ENCODE measurements at places on chromosomes 13 and 19. TPM values are rescaled to one million over a fixed set of nuclear protein-coding genes. Genes with fewer than 3 reads are reported as not detected.

KLK14 gene
- total RNA-seq = not detected

FXYD1 gene
- 154 TPM for total RNA-seq

ACTMAP gene
- total RNA-seq = 7.6 TPM

- no peaks in the 10 kb centered on the region for H3K36me3 ChIP-seq
- H3K4me3 ChIP-seq = no peak overlapping the region
- H3K27me3 ChIP-seq = no peaks in the 10 kb centered on the region
- no peak overlapping the region for H3K27ac ChIP-seq
- no peaks in the 10 kb centered on the region for H3K4me1 ChIP-seq
These were observed 51.3 kb downstream of the CDADC1 start for GRCh38 chr13:49298903-49299605.

DNA sequence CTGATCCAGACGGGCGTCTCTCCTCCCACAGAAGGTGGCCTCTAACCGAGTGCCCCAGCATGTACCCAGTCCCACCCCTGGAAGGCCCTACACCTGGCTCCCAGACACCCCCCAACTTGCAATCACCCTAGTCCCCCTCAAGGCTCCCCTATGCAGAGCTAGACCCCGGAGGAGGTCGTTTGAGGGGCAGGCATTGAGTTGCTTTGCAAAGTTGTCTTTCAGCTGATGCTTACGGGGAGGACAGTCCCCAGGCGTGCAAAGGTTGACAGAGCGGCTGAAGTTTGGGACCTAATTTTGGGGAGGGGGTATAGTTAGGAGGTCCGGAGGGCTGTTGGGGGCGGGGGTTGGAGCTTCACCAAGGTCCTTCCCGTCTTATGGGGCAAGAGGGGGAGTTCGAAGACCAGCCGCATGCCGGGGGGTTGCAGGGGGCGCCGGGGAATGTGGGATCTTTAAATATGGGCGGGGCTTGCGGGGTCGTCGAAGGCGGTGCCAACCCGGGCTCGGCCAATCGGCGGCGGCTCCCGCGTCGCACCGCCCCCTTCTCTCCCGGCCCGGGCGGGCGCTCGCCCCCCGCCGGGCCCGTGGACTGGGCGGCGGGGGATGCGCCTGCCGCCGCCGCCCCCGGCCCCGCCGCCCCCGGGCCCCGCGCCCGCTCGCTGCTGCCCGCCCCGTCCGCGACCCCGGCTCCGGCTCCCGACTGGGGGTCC is at the start of gene KCNN1:
Gene KCNN1, plus strand, starts transcription at position 558 of the 707 bp plus-strand sequence. CDS start 6,782 bp downstream, outside the sequence.
- no peaks in the 10 kb centered on the region for H3K27me3 ChIP-seq
- peaks cover 4% of the 10 kb centered on the region for H3K4me1 ChIP-seq
- no peak for DNase-seq
- peak within 1 kb of the TSS; percentile 26 for H3K4me3 ChIP-seq
- no peak within 1 kb of the TSS for H3K27ac ChIP-seq
- no peaks in the 10 kb centered on the region for H3K36me3 ChIP-seq

- no peak overlapping the region for H3K4me3 ChIP-seq
- H3K36me3 ChIP-seq = peaks cover 8% of the 10 kb centered on the region
- H3K27me3 ChIP-seq = no peaks in the 10 kb centered on the region
- peak overlapping the region; percentile 63 for H3K27ac ChIP-seq
- no peak for DNase-seq
- H3K4me1 ChIP-seq = peaks cover 18% of the 10 kb centered on the region
These were observed 13.2 kb upstream of the ASF1B start for GRCh38 chr19:14149509-14149994.

- no peaks in the 10 kb centered on the region for H3K36me3 ChIP-seq
- no peak overlapping the region for H3K27ac ChIP-seq
- no peaks in the 10 kb centered on the region for H3K4me1 ChIP-seq
- DNase-seq = no peak
- H3K27me3 ChIP-seq = no peaks in the 10 kb centered on the region
- H3K4me3 ChIP-seq = no peak overlapping the region
These were observed 180.2 kb downstream of the SLITRK5 start for GRCh38 chr13:87851410-87851809.
